T-helper 17 cell (primary cell): ENCODE measurements at places on chromosomes 1 and 21.

DNA sequence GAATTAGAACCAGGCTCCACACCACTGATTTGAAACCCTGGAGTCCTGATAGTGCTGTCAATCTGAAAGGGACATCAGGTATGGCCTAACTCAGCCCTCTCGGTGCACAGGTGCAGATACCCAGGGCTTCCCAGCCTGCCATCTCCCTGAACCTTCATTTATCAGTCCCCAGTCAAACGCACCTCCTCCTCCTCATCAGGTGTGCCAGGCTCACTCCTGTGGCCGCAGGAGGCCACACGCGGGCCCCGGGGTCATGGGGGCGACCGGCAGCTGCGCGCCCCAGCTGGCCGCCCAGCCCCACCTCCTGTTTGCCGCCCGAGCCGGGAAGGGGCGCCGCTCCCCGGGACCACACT lies 572 bp downstream of the FUCA1 start:
- no peak for DNase-seq

DNA sequence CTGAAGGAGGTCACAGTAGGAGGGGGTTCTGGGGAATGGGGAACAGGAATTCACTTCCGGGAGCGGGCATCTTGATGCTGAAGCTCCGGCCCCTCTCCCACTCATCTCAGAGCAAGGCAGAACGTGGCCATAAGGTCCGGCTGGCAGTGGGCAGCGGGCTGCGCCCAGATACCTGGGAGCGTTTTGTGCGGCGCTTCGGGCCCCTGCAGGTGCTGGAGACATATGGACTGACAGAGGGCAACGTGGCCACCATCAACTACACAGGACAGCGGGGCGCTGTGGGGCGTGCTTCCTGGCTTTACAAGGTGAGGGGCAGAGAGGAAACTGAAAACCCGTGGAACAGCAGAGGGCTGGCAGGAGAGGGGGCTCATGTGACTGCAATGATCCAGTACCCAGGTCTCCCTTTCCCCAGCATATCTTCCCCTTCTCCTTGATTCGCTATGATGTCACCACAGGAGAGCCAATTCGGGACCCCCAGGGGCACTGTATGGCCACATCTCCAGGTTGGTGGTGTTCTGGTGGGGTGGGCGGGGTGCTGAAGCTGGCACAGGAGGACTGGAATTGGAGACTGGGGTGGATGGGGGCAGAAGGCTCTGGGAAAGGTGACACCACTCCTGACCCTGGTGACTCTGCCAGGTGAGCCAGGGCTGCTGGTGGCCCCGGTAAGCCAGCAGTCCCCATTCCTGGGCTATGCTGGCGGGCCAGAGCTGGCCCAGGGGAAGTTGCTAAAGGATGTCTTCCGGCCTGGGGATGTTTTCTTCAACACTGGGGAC lies 3.0 kb downstream of the SLC27A3 start:
- no peak for DNase-seq

GRCh38 chr1:165537356-165538109 lies 6.3 kb upstream of the LRRC52 start:
- no peak for DNase-seq

- no peak for DNase-seq
Measured at GRCh38 chr1:183593356-183593755, 3.1 kb upstream of the NCF2 start.

DNA sequence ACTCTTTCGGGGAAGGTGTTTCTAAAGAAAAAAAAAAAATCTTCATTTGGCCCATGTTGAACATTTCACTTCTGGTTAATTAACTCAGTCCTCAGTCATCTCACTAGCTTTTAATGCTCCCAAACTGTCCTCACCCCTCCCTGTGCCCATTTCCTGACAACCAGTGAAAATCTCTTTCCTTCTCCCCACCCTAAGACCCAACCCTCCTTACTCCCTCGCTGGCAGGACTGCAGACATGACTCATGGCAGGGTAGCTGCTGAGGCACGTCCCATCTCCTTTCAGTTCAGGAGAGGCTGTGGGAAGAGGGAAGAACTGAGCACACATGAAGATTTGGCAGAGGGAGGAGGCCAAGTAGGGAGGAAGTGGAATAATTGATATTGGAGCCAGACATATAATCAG lies 12.6 kb downstream of the PKP1 start:
- no peak for DNase-seq

DNA sequence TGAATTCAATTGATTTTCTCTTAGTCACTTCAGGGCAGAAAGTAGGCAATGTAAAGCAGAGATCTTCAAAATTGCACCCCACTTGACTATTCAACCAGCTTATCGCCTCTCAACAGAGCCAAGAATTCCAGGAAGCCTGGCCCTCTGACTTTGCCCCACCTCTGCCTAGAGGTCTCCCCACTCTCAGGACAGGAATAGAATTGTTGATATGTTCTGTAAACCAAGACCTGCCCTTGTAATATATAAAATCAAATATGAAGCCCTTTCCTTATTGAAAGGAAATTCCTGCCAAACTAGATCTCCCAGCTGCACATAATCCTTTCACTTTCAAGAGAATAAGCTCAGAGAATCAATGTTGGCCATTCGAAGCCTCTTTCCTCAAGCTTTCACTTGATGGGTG lies 116.1 kb upstream of the DPT start:
- DNase-seq = no peak

DNA sequence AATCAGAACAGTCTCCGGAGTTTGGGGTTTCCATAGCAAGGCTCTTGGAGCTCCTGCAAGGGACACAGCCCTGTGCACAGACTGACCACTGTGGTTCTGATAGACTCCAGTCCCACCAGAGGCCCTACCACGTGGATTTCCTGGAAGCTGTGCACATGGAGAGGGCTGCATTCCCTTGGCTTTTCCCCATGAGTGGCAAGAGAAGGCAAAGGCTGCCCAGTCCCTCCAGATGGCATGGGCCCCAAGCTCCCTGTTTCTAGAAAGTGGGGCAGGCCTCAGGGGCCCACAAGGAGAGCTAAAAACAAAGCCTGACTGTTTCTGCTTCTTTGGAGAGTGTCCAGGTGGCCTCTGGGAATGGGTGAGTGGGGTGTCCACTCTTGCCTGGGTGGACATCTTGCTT lies 87.5 kb downstream of the DDX20 start:
- DNase-seq = no peak

- DNase-seq = no peak
Measured at GRCh38 chr1:244655186-244655585, 2.3 kb downstream of the DESI2 start.

DNA sequence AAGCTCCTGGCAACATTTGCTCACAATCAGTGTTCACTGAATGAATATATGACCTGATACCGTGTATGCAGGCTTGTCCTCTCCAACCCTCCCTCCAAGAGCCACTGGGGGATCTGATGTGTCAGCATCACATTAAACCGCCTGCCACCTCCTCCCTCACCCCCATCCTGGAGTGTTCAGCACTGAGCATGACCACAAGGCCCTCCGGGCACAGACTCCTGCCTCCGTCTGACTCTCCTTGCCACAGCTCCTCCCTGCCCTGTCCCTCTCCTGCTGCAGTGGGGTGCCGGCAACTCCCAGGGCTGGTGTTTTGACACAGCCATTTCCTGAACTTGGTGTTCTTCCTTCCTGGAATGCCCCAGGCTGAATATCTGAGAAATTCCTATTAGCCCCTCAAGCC lies 136.7 kb downstream of the FCRL5 start:
- DNase-seq = no peak
